Caudate nucleus (tissue), 63 donors: ENCODE measurements at places on chromosomes 12 and 14.

DNA sequence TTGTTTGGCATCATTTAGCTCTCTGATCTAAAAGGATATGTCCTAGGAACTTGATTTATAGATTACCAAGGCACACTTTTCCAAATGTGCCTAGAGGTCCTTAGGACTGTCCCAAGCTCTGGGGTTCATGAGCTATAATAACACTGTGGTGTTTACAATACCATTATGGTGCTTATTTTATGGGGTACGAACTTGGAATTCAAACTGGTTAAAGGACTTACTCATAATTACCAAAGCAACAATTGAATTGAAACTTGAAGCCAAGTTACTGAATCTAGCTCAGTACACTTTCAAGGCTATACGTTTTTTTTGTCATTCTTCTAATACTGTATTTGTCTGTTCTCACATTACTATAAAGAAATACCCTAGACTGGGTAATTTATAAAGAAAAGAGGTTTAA lies 9.6 kb upstream of the TEP1 start:
- no peak for DNase-seq

DNA sequence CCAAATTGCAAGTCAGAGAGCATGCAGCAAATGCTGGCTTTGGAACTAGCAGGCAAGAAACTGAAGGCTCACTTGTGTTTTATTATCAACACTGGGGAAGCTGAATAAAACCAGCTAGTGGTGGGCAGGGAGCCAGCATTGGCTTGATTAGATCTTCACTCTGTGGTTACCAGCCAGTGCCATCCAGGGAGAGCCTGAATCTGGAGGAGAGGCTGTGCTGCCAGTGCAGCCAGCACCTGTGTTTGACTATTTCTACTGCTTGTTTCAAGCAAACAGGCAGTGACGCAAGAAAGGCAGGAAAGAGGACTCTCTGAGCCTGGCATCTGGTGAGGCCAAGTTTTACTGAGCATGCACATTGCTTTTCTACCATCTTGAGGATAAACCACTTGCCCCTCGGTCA lies 247.0 kb downstream of the PHLDA1 start:
- no peak for DNase-seq

DNA sequence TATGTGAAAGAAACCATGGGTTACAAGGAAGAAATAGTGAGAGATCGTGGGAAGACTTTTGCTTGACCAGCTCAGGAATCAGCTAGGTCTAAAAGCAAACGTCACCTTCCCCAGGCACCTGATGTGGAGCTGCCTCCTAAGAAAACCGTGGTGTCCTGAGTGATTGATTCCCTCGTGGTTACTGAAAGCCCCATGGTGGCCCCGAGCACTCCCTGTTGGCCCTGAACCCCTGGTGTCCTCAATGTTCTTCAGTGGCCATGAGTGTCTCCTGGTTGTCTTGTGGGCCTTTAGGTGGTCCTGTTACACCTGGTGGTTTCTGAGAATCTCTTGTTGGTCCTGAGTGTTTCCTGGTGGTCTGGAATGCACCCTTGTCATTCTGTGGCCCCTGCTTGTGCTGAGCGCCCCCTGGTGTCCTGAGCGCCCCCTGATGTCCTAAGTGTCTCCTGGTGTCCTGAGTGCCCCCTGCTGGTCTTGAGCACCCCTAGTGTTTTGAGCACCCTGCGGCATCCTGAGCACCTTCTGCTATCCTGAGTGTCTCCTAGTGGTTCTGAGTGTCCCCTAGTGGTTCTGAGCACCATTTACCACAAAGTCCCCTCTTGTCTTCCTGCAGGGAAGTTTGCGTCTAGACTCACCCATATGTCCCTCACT lies 518.7 kb downstream of the TMEM121 start:
- no peak for DNase-seq

DNA sequence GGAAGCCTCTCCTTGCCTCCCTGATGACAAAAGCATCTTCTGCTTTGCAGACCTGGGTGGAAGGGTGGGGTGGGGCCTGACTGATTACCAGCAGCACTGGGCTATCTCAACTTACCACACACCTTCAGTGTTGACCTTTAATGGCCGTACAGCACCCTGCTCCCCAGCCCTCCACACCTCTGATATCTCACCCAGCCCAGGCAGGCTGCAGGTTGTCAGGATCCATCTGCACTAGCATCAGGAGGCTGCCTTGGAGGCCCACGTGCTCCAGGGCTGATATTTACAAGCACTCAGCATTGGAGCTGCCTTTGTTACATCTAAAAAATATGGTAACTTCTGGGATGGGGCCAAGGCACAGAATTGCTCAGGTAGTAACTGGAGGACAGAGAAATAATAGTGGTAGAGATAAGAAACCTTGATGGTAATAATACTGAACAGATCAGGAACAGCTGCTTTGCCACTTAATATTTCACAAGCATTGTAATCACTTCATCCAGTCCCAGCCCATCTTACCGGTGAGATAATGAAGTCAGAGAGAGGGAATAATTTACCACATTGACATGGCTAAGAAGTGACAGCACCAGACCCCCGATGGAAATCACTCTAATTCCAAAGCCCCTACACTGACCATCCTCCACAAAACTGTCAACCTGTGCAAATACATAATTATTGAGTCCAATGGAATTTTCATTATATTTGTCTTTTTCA lies 125.2 kb upstream of the RFLNA start:
- no peak for DNase-seq

GRCh38 chr14:67927244-67927643 lies 107.7 kb downstream of the RAD51B start:
- DNase-seq = no peak

GRCh38 chr14:102201353-102201738 lies 61.6 kb downstream of the WDR20 start:
- DNase-seq = no peak

DNA sequence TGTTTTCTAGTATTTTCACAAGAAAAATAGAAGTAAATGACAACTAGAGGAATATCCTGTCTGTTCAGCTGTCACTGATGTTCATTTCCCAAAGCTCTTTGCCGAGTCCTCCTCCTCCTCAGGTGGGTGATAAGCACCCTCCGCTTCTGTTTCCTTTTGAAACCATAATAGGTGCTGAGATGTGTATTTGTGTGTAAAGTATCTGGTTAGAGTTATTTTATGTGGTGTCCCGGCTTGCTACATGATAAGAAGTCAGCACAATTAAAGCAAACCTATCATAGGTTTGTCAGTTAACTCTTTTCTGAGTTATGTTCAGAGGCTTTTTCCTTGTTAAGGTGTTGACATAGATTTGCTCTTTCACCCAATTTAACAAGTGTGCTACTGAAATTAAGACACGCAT lies 82.4 kb downstream of the PIWIL1 start:
- DNase-seq = no peak

- DNase-seq = no peak
These were observed 12.5 kb downstream of the FGF6 start for GRCh38 chr12:4432878-4433744.

- no peak for DNase-seq
These were observed 90.8 kb upstream of the PTPRQ start for GRCh38 chr12:80353254-80353653.

GRCh38 chr14:58725226-58725625 lies 87.5 kb downstream of the DACT1 start:
- no peak for DNase-seq

DNA sequence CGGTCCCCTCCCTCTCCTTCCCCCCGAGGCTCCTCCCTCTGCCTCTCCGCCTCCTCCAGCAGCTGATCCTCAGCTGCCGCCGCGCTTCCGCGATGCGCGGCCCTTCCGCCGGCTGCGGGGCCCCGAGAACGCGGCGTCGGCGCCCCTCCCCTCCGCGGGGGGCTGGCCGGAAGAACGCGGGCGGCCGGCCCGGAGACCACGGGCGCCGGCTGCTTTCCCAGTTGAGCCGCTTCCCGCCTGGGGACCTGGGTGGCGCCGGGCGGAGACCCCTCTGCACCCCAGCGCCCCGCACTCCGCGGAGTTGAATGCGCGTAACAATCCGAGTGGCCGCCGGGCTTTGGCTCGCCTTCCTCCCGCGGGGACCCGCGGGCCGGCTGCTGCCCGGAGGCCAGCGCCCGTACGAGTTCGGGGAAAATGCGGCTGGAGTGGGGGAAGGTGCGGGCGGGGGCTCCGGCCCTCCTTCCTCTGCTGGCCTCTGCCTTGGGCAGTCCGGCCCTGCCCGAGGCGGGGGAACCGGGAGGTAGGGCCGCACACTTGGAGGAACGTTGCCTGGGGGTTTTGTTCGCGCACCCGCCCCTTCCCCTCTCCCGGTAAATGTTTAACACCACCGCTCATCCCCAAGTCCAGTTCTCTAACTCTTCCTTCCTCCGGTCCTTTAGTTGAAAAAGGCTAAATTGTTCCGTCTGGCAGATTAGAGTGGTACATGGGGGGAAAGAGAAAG lies 393 bp upstream of the DCAF5 start:
- peak; percentile 68 for DNase-seq

DNA sequence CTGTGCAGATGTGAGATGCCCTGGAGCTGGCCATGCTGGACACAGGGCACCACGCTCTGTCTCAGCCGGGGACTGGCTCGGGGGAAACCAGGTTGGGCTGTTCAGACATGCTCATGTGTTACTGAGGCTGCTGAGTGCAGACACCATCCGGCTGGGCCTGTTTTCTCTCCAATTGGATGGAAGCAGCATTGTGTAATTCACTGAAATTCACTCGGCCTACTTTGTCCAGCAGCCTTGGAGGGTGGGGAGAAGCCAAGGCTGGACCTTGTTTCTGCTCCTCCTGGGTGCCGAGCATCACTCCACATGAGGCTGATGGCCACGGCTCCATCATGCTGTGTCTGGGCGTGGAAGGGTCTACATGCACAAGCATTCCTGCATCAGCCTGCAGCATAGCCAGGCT lies 130.7 kb downstream of the SMOC1 start:
- no peak for DNase-seq

DNA sequence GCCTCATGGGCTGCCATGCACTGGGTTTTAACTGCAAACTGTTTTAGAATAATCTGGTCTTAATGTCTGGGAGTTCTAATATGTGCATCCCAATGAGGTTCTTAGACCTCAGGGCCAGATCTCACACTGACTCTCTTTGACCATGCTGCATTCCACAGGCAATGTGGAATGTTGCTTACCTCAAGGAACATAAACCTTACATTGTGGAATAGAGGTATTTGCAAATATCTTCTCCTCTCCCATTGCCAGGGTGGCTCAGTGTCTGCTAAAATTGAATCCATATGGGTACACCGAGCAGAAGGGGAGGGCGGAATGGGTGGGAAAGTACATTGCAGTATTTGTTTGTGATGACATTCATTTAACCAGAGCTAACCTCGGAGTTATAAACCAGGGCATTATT lies 78.6 kb downstream of the CHST11 start:
- DNase-seq = no peak
